ENCODE measurements at places on chromosomes 2 and 18.

DNA sequence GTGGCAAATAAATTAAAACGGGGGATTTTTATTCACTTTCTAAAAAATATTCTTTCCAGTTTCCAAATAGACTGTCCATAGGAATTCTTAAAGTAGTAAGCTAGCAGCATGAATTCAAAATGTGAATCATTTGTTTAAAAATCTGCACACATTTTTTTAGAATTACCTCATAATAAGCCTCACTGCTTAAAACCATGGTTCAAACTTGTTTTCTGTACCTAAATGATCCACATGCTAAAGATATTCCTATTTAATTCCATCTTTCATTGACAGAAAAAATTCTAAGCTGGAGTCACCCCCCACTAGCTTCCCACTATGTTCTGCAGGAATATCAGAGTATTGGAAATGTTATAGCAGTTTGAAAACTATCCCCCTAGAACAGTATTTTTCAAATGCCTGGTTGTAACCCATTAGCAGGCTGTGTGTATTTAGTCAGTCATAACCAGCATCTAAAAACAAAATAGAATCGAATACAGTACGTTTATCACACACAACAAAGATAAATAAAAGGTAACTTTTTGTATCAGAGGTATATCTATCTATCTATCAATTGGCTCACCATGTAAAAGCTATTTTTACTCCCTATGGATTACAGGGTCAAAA is 11.2 kb upstream of the IKZF2 start:
- DNase-seq: no peak

DNA sequence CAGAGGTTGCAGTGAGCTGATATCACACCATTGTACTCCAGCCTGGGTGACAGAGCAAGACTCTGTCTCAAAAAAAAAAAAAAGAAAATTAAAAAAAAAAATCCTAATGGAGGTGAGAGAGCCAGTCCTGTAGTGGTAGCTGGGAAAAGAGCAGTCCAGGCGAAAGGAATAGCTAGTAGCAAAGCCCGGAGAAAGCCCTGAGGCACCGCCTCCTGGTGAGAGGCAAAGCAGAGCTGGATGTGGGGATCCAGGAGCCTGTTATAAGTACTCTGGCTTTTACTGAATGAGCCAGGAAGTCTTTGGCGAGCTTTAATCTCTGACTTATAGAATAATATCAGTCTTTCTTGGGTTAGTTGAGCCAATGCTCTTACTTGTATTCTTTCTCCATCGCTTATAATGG is 6.6 kb upstream of the KLHL23 start:
- no peak for DNase-seq

DNA sequence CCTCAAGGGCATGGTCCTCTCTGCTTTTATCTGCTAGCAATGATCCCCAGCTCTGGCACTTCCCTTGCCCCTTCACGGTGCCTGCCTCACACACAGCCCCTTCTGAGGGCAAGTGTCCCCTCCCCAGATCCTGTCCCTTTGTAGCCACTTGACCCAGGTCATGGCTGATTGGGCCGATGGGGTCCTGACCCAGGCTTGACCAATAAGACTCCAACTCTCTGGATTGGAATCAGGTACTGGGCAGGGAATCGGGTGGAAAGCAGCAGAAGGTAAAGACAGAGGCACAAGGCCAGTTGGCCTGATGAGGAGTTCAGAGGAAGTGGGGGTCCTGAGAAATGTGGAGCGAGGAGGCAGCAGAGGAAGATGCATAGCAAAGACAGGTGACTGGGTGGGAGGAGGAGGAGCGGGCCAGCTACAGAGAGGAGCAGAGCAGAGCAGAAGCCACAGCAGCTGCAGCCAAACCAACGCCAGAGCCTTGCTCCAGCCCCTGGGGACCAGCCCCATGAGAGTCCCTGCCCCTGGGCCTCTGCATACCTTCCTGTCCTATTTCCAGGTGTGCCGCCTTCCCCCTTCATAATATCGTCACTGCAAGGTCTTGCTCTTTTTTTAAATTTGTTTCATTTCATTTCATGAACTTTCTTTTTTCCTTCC is 39.1 kb downstream of the CAPN13 start:
- no peak for DNase-seq

DNA sequence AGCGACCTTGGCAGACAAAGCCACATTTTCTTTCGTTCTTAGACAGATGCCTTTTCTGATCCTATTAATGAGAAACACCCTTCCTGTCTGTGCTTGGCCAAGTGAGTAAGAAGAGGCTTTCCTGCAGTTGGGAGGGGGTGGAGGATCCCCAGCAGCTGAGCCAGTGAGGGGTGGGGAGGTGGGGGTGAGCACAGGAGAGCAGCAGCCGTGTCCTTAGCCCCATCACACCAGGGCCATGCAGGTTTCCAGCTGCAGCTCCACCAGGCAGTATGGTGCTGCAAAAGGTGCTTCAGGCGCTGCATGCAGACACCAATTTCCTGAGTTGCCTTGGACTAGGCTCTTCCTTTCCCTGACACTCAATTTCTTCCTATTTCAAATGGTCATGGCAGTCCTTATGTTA is 123.3 kb upstream of the SIX2 start:
- no peak for DNase-seq

DNA sequence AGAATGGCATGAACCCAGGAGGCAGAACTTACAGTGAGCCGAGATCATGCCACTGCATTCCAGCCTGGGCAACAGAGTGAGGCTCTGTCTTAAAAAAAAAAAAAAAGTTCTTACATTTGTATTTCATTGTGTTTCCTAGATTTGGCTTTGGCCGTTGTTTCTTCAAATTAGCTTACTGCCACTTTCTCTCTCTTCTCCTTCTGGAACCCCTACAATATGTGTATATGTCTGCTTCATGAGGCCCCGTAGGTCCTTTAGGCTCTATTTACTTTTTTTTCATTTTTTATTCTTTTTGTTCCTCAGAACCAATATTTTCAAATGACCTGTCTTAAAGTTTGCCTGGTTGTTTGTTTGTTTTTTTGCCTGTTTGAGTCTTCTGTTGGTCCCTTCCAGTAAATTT is 41.2 kb downstream of the RMDN2 start:
- no peak for DNase-seq

GRCh38 chr2:25081237-25081790 is 39.4 kb downstream of the EFR3B start:
- DNase-seq: no peak
